ENCODE measurements at places on chromosomes 4 and X.

DNA sequence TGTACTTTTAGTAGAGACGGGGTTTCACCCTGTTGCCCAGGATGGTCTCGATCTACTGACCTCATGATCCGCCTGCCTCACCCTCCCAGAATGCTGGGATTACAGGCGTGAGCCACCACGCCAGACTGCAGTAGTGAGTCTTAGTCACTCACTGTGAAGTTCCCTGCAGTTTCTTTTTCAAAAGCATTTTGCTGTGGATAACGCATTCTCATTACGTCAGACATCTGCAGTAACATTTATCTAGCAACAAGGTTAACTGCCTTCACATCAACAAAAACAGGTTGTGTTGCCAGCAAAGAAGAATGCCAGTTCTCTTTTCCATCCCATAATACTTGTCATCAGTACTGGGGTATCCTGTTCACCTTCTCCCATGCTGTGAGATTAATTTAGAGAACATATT, 164.6 kb downstream of the DHRSX start:
- DNase-seq, result no peak

DNA sequence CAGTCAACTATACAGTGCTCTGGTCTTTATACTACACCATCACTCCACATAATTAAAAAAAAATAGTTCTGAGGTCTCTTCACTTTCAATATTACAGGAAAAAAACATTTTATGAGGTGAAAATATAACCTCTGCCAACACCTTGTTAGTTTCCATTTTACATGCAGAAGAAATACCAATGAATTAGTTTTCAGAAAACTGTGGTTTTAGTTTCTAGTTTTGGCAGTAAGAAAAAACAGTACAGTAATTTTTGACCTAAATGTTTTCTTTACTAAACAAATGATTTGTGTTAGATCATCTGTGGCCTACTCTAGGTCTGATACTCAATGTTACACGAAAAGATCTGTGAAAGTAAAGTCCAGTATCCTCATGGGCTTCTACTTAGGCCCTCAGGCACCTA, 10.0 kb downstream of the SULT1E1 start:
- no peak for DNase-seq

- no peak for DNase-seq
Measured at GRCh38 chr4:95580226-95580625, 31.5 kb upstream of the UNC5C start.

- DNase-seq, result peak; percentile 80
Measured at GRCh38 chrX:78603908-78604307, 55.2 kb downstream of the RTL3 start.

GRCh38 chr4:8857766-8858700, 13.6 kb downstream of the HMX1 start:
- DNase-seq, result no peak

- no peak for DNase-seq
Measured at GRCh38 chr4:80446248-80446647, 110.7 kb downstream of the CFAP299 start.

DNA sequence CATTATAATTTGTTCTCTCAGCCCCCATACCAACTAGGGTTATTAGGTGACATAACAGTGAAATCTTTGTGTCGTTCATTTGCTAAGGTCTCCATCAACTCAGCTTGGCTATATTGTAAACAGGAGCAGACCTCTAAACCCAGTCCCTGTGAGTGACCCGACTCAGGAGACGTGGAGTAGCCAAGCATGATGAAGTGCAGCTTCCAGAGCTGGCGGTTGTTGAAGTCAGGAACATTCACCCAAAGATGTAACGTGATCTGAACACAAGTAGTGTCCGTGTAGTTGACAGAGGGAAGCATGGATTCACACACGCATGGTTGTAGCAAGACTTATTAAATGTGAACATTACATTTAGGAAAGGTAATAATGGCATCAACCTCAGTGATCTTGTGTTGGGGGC, 102.3 kb downstream of the FAM193A start:
- DNase-seq, result no peak

DNA sequence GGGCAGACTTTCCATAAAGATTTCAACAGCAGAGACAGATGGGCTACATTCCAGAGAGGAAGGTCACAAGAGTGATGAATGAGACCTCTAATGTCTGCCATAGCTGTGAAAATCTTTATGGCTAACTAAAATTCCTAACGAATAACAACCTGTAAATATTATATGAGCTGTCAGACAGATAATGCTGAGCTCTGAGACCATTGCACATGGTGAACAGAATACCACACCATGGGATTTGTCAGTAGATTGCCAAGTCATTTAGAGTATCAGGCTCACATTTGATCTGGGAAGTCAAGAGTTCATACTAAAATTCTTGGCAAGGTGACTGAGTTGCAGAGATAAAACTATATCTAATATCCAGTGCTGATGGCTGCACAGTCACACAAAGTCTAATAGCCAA, 259.2 kb upstream of the FTHL17 start:
- no peak for DNase-seq

Measured in NCI-H526 (cell line).